ENCODE measurements at places on chromosomes 16 and 17. TPM values are rescaled to one million over a fixed set of nuclear protein-coding genes. Genes with fewer than 3 reads are reported as not detected.

Gene TNRC6C
- 13.0 TPM for total RNA-seq

Gene SPEM3
- total RNA-seq = not detected

Gene C17orf67
- total RNA-seq = not detected

Gene OTOP3
- not detected for total RNA-seq

Gene ITGAL
- total RNA-seq = 2.0 TPM

Gene HASPIN
- total RNA-seq = not detected

Gene TAT
- not detected for total RNA-seq

Gene NEUROD2
- not detected for total RNA-seq

Gene ALDH3A1
- total RNA-seq = 0.22 TPM

Gene EVPL
- total RNA-seq = 0.71 TPM

Gene CIBAR2
- total RNA-seq = not detected

Gene ENPP7
- total RNA-seq = not detected

Gene AHSP
- total RNA-seq = 1.1 TPM

Gene CSH2
- not detected for total RNA-seq

Gene LRRC36
- 0.43 TPM for total RNA-seq

Gene CHP2
- total RNA-seq = not detected

Gene HERPUD1
- 140 TPM for total RNA-seq

Gene RAPGEFL1
- total RNA-seq = 2.9 TPM

Gene ASB16
- total RNA-seq = 8.3 TPM

Gene RNF222
- not detected for total RNA-seq

Gene MYH11
- 60.8 TPM for total RNA-seq

Gene KRT40
- total RNA-seq = not detected

Gene ITGA3
- 29.5 TPM for total RNA-seq

Gene TERB1
- not detected for total RNA-seq

Data from right atrium auricular region (tissue), 2 donors.